Myocyte (in vitro differentiated cells): ENCODE measurements at places on chromosomes 7 and 10. TPM values are rescaled to one million over a fixed set of nuclear protein-coding genes. Genes with fewer than 3 reads are reported as not detected.
A peak's percentile ranks its signal among the peaks of the same experiment; 100 is the strongest.

- no peak for DNase-seq
Observed at GRCh38 chr7:155685070-155685790, 40.8 kb downstream of the RBM33 start.

DNA sequence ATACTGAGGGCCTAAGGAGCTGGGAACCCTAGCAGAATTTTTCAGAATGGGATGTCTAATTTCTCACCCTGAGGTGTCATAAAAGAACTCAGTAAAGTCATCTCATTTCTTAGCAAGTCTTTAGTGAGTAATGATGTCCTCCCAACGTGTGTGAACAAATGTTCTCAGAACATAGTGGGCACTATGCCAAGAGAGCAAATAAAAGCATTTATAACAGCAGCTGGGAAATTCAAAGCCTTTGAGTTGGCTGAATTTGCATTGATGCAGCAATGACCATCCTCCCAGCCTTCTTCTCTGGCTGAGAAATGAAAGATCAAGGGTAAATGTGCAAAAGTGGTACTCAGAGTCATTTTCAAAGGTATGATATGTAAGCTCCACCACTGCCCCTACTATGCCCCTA lies 109.4 kb downstream of the FAM107B start:
- peak; percentile 70 for DNase-seq

DNA sequence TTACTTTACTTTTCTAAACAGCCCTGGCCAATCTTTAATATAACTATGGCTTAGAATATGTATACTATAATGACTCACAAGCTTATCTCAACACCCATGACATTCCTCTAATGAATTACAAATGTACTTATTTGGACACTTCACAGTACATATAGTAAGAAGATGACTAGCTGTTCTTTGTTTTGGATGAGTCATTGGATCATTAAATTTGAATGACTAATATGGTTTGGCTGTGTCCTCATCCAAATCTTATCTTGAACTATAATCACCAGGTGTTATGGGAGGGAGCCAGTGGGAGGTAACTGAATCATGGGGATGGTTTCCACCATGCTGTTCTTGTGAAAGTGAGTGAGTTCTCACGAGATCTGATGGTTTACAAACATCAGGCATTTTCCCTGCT lies 807.5 kb upstream of the SORCS1 start:
- no peak for DNase-seq

- no peak for DNase-seq
Observed at GRCh38 chr7:87918740-87919139, 15.3 kb upstream of the ADAM22 start.

GRCh38 chr7:88396295-88396947 lies 89.7 kb upstream of the STEAP4 start:
- no peak for DNase-seq

DNA sequence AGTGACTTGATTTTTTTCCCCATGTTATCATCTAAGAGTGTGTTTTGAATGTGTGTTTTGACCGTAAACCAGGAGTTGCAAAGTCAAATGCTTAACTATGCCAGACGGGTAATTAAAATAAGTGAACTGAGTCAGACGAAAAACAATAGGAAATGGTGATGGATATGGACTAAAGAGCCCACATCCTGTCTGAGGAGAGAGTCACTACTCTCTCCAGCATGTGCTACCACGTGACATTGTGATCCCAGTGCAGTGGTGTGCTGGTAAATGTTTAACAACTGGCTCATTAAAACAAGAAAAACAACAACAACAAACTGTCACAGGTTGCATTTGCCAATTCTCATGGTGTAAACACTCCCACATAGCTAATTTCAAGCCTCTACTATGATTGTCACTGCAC lies 164.3 kb downstream of the SUGCT start:
- peak; percentile 68 for DNase-seq

DNA sequence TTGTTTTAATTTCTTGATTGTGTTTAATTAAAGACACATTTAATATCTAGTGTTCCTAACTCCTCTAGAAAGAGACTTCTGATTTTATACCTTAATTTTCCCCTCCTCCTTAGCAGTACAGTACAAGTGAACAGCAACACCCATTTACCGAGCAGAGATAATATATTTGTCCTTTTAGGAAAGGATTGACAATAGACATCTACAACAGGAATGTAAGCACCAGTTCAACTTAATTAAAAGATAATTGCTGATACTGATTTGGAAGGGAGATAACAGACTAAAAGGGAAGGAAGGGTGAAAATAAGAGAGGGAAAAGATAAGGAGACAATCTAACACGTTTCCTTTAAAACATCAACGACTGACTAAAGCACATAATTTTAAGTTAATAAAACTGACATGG lies 119.3 kb downstream of the SRPK2 start:
- no peak for DNase-seq

LIMK1 gene
- total RNA-seq: 47.8 and 49.9 TPM in 2 replicates

NET1 gene
- total RNA-seq: 20.2 and 31.6 TPM in 2 replicates

GRCh38 chr7:30369879-30370278 lies 85.5 kb downstream of the ZNRF2 start:
- no peak for DNase-seq

GRCh38 chr10:54133203-54133602 lies 667.8 kb downstream of the PCDH15 start:
- no peak for DNase-seq

DNA sequence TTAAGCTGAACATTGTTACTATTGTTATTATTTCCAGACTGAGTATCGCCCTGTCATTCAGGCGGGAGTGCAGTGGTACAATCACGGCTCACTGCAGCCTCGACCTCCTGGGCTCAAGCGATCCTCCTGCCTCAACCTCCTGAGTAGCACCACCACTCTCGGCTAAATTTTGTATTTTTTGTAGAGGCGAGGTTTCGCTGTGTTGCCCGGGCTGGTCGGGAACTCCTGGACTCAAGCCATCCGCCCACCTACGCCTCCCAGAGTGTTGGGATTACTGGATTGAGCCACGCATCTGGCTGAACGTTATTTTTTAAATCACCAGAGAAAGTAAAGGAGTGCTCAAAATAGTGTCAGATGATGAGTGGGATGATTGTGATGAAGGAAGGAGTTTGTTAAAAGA lies 1.4 kb upstream of the HNRNPF start:
- DNase-seq: no peak

- DNase-seq: no peak
Observed at GRCh38 chr7:80601999-80602398, 36.4 kb upstream of the CD36 start.

- peak; percentile 10 for DNase-seq
Observed at GRCh38 chr7:38630720-38631673, at the start of gene AMPH. AMPH (minus strand) TSS chr7:38631373; CDS start chr7:38631351, 22 bp downstream.

FRMPD2 gene
- total RNA-seq: not detected in 2 replicates

- DNase-seq: peak; percentile 14
Observed at GRCh38 chr10:4450981-4451908, 374.8 kb upstream of the AKR1E2 start.

FIS1 gene
- 314 and 333 TPM in 2 replicates for total RNA-seq

GRCh38 chr7:34058801-34059135 lies 153.4 kb downstream of the BMPER start:
- DNase-seq: peak; percentile 64

- no peak for DNase-seq
Observed at GRCh38 chr10:30893208-30893607, 138.5 kb downstream of the ZNF438 start.

KLF14 gene
- total RNA-seq: not detected in 2 replicates

DNA sequence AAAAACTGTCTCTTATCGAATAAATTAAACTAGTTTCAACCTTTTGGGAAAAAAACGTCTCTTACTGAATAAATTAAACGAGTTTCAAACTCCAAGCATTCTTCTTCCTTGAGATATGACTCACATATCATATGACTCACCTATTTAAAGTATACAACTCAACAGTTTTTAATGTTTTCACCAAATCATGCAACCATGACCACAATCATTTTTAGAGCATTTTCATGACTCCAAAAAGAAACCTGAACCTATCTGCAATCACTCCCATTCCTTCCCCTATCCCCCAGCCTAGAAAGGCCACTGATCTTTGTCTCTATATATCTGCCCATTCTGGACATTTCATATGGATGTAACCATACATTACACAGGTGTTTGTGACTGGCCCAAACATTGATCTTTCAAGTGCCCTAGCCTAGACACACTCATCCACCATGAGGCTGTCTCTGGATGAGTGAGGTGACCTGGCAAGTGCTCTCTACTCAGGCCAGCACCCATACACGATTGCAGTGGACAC lies 115.3 kb downstream of the PIP4K2A start:
- DNase-seq: peak; percentile 14

DNA sequence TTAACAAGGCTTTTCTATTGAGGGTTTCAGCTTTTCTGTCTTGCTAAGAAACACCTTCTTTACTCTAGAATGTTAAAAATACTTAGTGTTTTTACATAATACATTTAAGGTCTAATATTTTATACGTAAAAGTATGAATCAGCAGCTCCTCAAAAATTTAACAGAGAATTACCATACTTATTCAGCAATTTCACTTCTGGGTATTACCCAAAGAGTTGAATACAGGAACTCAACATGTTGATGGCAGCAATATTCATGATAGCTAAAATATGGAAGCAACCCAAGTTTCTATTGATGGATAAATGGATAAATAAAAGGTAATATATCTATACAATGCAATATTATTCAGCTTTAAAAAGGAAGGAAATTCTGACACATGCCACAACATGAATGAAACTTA lies 9.7 kb upstream of the OR13A1 start:
- DNase-seq: no peak

RPP38 gene
- total RNA-seq: 13.3 and 13.8 TPM in 2 replicates

GRCh38 chr7:106216923-106217542 lies 67.8 kb downstream of the NAMPT start:
- DNase-seq: peak; percentile 82

TMEM236 gene
- total RNA-seq: 0.13 and 0.31 TPM in 2 replicates

CUL2 gene
- total RNA-seq: 31.2 and 39.4 TPM in 2 replicates

SUGCT gene
- total RNA-seq: 8.5 and 8.8 TPM in 2 replicates

GRCh38 chr7:1566687-1567048 lies 3.2 kb downstream of the PSMG3 start:
- peak; percentile 8 for DNase-seq

WASL gene
- total RNA-seq: 24.4 and 32.2 TPM in 2 replicates

DNA sequence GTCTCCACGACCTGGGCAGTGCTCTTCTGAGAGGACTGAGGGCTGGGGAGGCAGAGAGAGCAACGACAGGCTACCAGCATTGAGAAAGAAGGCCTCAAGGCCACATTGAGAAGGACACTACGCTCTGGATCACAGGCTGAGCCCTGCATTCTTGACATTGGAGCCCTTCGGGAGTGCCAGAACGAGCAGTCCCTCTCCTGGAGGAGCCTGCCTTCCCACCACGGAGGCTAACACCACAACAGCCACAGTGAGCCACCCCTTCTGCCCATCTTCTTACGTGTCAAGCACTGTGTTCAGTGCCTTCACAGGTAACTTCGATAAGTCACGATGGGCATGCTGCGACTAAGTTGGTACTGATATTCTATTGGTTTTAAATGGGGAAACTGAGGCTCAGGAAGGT lies 267.8 kb downstream of the RPS24 start:
- no peak for DNase-seq

GRCh38 chr10:17454161-17455014 lies at the start of gene ST8SIA6:
ST8SIA6 (minus strand) TSS chr10:17454595; CDS start chr10:17454255, 340 bp downstream.
- peak; percentile 57 for DNase-seq

DNA sequence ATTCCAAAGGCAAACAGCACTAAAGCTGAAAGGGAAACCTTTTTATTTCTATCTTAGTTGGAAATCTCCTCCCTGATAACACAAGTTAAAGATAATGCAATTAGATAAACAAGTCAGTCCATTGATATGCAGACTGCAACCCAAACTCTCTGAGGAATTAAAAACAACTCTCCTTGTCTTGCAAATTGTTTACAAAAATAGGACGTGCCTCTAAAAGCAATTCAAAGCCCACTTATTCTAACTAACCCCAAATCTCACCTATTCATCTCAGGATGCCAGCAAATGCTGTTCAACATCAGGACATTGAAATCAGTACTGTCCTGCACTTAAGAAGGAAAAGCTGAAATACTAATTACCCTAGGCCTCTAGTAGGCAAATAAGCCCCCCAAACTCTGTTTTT lies 12.8 kb downstream of the SHTN1 start:
- no peak for DNase-seq

DNA sequence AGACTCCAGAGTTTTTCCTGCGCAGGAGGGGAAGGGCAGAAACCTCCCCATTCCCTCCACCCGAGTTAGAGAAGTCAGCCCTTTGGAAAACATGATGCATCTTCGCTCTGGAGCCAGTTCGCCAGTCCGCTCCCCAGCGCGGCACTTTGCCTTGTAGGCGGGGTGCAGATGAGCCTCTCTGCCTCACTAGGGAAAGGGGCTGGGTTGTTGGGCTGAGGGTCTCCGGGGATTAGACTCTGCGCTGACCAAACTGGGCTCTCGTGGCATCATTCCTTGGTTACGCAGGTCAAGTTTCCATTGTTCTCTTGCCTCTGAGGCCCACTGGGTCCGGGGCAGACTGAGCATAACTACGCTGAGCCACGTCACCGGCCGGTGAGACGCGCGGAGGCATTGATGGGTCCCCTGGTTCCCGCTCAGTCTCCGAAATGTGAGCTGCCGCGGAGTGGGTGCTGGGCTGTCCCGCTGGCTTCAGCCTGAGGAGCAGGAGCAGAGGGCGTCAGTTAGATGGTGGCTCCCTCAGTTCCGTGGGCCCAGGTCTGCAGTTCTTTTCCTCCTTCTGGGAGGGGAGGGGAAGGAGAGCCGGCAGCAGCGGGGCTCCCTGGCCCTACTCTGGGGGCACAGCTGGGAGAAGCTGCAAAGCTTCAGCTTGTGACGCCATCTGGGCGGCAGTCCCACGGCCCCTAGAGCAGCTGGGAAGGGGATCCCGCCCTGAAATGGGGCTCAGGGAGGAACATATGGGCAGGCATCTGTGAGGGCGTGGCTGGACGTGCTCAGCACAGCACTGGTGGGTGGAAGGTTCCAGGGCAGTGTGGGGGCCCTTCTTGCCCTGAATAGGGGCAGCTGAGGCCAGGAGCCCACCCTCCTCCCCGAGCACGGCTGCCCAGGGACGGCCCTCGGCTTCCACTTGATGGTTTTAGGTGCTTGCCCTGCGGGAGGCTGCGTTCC lies 121.3 kb upstream of the BTBD16 start:
- DNase-seq: peak; percentile 60
